Left ventricle myocardium superior (tissue), 1 donor: ENCODE measurements at places on chromosomes 2 and 18.

GRCh38 chr2:196176142-196176738 lies 4.9 kb upstream of the STK17B start:
- no peak for DNase-seq

GRCh38 chr2:143960177-143960576 lies 559.7 kb downstream of the ZEB2 start:
- no peak for DNase-seq

DNA sequence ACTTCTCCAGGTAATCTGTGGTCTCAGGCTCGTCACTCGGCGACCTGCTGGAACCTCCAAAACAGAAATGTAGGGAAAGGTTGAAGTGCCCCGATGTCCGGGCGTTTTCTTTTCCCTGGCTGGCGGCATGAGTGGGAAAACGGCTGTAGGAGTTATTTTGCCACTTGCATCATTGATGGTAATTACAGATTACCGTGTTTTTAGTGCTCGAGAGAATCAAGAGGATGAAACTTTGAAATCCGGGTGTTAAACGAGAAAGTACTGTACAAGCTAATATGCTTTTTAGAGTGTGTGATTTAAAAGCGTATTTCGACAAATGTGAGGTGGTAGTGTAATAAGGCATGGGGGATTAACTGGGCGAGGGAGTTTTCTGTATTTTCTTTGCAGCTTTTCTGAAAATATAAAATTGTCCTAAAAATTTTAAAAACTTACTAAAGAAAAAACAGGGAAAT lies 819 bp downstream of the GRHL1 start:
- DNase-seq = no peak

- DNase-seq = peak; percentile 42
Observed at GRCh38 chr18:35778850-35779627, 193.4 kb upstream of the RMP24 start.

GRCh38 chr18:3498698-3499471 lies 48.9 kb downstream of the TGIF1 start:
- peak; percentile 60 for DNase-seq
